ENCODE measurements at places on chromosomes 1 and 21.

DNA sequence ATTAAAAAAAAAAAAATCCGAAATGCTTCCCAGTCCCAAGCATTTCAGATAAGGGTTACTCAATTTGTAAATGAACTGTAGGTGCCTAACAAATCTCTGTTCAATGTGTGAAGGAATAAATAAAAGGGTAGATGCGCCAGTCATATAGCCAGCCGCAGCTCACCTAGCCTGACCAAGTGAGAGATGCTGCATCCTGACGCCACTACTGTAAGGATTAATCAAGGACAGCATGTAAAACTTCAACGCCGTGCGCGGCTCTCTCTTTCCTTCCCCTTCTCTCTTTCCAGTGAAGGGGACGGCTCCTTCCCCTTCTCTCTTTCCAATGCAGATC, 441 bp downstream of the PPT1 start:
- DNase-seq = no peak

GRCh38 chr1:247357781-247358211, 26.1 kb upstream of the ZNF496 start:
- no peak for DNase-seq

GRCh38 chr1:79441238-79441637, 434.7 kb upstream of the ADGRL4 start:
- DNase-seq = no peak

- DNase-seq = no peak
Measured at GRCh38 chr1:200323856-200324400, 85.9 kb downstream of the ZNF281 start.

- DNase-seq = no peak
Measured at GRCh38 chr21:31395268-31395667, 51.2 kb upstream of the TIAM1 start.

DNA sequence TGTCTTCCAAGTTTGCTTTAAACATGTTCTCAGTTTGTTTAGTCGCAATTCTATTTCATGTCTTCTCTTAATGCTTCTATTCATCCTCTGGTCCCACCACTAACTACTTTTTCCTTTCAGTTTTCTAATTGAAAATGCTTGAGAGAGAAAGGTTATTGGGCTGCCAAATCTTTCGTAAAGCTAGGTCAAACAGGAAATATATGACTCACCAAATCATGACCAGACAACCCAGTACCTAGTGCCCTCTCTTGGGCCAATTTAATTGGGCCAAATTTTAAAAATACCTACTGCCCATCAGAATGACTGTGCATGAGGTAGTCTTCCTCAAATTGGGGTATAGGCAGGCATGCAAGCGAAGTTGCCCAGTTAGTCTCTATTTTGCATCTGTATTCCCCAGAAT, 295.4 kb upstream of the PBX1 start:
- no peak for DNase-seq

GRCh38 chr1:196573226-196573625, 35.0 kb downstream of the KCNT2 start:
- DNase-seq = no peak

- peak; percentile 87 for DNase-seq
Measured at GRCh38 chr1:157045250-157046218, at the start of gene ARHGEF11. Gene ARHGEF11, minus strand, starts transcription at chr1:157045742. Its CDS starts 1,412 bp downstream, at chr1:157044330.

DNA sequence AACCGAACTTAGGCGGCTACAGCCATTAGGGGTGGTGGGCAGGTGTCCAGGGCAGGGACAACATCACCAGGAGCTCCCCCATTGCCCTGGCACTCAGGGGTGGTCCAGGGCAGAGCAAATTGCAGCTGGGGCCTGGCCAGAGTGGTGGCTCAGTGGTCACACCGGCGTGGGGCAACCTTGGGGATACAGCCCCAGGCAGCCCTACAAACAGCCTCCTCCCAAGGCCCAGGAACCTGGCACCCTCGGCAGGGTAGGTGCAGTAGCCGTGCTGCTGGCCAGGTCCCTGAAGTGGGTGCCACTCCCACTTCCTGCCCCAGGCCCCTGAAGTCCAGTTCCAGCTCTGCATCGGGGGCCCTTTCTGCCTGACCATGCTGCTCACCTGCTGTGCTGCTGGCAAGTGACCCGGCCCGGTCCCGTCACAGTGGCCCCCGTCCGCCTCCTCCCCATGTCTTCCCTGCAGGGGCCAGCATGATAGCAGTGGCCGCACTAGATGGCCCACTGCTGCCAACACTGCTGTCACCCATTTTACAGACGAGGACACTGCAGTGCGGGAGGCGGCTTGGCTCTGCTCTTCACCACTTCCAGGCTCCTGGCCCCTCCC, 712.8 kb downstream of the MATN1 start:
- no peak for DNase-seq

DNA sequence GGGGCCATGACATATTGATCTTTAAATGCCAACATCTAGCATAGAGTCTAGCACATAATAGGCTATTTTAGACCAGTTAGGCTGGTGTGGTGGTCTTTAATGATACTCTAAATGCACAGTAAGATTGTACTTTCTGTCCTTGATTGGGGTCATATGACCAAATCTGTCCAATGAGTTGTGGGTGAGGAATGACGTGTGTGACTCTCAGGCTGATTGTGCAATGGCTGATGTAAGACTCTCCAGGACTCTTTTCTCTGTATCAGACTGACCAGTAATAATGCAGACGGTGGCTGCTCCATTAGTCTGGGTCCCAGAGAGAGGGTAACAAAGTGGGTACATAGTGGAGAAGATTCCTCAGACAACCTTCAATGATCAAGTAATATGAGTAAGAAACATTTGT, 541.6 kb upstream of the CAMK1G start:
- no peak for DNase-seq

Measured in NCI-H1092 (cell line).